Stimulated activated CD4-positive, alpha-beta T cell treated with anti-CD3 and anti-CD28 coated beads, TNF-alpha, amount 100 ng/mL, for 1 hour (primary cell): ENCODE measurements at places on chromosomes 2 and 18.
A peak's percentile ranks its signal among the peaks of the same experiment; 100 is the strongest.

- DNase-seq, result no peak
Measured at GRCh38 chr18:58640428-58640805, 11.5 kb upstream of the ALPK2 start.

DNA sequence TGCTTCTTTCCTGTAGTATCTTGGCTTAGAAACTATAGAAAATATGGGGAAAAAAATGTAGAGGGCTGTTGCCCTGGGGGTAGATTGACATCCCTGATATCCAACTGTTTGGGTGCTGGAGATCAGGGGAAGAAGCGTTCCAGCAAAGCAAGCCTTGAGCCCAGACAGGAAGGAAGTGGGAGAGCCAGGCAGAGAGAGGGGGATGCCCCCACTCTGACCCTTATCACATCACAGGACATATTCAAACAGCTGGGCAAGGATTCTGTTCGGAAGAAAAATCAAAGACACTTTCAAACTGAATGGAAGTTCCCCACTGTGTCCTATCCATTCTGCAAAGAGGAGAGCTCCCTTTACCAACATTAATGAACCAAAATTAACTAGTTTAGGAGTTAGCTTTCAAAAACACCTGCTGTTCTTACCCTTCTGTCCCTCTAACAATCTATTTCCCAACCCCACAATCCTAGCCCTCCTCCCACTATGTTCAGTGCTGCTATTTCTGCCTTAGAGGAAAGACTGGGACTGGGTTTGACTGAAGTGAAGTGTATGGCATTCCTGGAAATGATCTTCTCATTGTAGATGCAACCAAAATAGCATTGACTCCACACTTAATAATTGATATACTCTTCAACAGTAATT lies 16.9 kb upstream of the KCNG3 start:
- no peak for DNase-seq

- DNase-seq, result no peak
Measured at GRCh38 chr2:168607992-168608391, 151.9 kb downstream of the CERS6 start.

- DNase-seq, result peak; percentile 25
Measured at GRCh38 chr2:231482806-231483391, 18.6 kb upstream of the NCL start.

DNA sequence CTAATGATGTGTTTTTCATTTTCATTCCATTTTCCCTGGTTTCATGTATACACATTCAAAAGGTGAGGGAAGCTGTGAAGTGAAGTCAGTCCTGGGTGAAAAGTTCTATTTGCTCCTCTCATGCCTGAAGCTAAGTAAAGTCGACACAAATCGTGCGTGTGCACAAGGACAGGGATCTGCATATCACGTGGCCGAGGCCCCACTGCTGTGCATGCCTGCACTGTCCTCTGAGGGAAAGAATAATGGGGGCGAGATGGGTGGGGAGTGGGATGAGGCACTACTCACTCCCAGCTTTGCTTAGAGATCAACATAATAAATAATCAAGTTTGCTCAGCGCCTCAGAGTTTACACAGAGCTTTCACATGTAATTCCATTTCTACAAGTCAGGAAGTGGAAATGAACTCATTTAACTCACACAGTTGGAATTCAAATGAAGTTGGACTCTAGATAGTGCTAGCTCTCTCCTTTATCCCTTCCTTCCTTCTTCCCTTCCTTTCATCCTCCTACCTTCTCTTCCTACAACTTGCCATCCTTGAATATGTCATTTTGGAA lies 5.1 kb upstream of the PTPRM start:
- DNase-seq, result no peak

GRCh38 chr2:233094614-233095013 lies 34.5 kb downstream of the INPP5D start:
- DNase-seq, result no peak

DNA sequence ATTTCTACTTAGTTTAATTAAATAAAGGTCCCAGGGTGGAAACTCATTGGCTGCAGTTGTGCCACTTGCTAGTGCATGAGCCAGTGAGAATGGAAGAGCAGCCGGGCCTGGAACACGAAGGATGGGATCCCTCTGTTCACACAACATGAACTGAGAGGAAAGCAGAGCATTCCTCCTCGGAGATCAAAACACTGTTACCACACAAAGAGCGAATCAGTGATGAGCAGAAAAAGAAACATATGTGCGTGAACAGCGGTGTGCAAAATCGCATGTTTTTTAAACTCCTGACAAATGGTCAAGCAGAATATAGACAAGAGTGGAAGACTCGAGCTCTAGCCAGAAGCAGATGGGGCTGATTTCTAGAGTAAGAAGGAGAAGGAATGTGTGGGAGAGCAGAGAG lies 28.4 kb upstream of the ANKRD44 start:
- no peak for DNase-seq
